MCF 10A (cell line): ENCODE measurements at places on chromosomes 16 and 17.

DNA sequence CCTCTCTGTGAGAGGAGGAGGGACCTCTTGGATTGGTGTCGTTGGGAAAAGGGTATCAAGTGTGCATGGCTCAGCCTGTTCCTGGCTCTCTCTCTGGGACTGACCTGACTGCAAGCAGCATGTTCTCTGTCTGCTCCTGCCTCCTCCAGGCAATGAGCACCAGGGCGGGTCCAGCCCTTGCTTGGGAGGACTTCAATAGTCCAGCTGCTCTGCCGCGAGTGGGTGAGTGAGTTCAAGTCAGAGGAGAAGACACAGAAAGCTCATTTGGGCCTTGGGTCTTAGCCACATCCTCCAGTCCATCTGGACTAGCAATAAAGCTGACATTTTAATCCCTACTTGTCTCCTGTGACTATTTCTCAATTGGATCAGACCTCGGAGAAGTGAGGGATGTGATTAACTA, 25.2 kb upstream of the TNS4 start:
- no peak for DNase-seq

DNA sequence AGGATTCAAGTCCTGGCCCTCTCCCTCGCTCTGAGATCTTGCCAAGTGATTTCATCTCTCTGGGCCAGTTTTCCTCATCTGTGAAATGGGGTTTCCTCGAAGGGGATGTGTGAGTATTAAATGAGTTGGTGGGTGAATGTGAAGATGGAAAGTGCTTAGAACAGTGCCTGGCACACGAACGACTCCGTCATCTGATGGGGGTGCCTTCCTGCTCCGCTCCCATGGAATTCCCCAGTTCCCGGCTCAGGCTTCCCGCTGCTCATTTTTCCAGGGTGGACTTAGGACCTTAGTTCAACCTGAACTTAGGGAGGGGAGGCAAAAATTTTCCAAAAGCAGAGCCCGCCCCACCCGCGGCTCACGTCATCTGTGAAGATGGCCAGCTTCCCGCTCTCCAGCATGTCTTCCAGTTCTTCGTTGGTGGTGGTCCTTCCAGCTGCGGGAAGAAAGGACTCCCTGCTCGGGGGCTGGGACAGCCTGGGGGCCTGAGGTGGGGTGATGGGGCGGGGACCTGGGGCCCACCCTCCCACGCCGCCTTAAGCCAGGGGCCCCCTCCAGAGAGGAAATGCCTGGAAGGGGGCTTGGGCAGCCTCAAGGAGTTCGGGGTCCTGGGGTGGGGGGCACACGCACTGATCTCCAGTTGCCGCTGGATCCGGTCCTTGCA, 11.4 kb downstream of the HSD3B7 start:
- no peak for DNase-seq

DNA sequence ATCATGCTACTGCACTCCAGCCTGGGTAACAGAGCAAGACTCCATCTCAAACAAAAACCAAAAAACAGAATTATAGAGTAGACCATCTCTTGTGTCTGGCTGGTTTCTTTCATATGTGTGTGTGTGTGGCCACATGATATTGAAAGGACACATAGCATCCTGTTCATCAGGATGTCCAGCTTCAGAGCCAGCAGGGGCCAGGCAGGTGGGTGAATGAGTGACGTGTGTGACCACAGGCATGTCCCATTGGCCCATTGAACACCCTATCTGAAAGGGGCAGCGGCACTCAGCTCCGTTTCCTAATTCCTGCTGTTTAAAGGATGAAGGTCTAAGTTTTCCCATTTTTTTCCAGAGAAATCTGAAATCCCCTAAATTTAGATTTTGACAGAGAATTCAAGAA, 174.2 kb downstream of the PRKCB start:
- DNase-seq, result no peak

DNA sequence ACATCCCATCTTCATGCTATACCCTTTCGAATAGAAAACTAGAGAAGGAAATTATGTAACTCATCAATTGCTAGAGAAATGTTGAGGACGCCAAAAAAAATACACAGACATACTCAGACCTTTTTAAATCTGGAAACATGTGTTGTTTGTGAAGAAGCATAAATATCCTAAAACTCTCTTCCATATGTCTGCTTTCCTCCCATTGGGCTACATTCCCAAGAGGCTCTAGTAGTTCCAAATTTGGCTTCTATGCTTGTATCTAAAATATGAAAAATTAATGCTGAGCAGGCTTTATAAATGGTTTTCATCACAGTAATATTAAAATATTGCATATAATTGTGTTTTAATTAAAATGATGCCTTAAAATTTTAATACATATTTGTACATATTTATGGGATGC, 297.9 kb upstream of the PSMD7 start:
- no peak for DNase-seq

DNA sequence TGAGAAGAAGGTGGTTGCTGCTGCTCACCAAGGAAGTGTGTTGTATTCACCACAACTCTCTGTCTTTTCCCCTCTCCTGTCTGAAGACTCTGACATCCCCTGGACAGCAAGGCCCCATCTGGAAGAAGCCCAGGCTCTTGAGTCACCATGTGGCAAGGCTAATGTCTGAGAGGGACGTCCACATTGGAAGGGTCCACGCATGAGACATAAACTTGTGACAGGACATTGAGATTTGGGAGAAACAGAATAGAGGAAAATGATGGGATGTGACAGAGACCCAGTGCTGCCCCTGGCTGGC, 176.5 kb downstream of the IRF8 start:
- DNase-seq, result no peak

DNA sequence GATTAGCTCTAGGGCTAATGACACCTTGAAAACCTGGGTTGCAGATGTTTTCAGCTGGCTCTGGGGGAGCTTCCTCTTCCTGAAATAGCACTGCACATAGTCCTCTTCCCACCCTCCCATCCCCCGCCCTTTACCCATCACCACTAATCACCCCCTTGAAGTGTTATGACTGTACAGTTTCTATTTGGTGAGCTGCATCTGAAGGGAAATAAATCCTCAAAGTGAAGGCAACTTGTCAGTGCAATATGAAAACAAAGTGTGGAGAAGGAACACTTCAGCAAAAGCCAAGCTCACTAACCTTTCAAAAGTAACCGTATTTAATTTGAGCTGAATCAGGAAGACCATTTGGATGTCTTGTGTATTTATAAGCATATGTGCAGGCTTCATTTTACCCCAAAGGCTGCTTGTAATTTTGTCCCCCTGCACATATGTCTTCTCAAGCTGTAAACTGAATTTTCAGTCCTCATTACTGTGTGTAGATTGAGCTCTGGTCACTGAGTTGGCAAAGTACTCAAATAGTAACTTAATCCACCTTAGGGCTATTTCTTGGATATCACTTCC, 44.1 kb upstream of the CA10 start:
- DNase-seq, result no peak
